HEK293T (cell line): ENCODE measurements at places on chromosomes 7 and 10.

- no peak for DNase-seq
Measured at GRCh38 chr10:14502431-14502830, 171.7 kb upstream of the FRMD4A start.

- peak; percentile 39 for DNase-seq
Measured at GRCh38 chr7:156160811-156161210, 348.5 kb upstream of the SHH start.

DNA sequence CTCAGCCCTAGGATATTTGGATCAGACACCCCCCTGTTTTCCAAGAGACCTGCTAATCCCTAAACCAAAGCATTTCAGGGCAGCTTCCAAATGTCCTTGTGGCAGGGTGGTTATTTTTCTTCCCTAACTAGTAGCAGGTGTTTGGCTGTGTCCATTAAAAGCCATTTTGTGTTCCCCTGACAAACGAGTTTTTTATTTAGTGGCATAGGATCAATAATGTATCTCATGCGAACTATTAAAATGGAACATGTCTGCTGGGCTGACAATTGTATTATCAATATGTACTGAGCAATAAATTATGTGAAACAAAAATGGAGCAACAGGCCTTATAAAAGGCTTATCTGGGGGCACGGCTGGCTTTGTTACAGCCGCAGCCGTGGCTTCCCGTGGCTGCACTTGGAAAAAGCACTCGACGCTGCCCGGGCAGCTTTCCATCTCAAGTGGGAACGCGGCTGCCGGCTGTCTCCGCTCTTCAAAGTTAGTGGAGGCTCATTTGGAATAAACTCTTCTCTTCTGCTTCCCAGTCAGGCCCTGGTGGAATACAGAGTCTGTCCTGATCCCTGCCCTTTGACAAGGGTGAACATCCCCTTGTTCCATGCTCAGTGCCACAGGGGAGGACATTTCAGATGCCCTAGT is 554.3 kb downstream of the TYW1 start:
- no peak for DNase-seq

GRCh38 chr10:97336942-97337831 is 2.7 kb upstream of the FRAT2 start:
- no peak for DNase-seq

- DNase-seq = no peak
Measured at GRCh38 chr7:140417456-140418155, 13.7 kb downstream of the RAB19 start.

DNA sequence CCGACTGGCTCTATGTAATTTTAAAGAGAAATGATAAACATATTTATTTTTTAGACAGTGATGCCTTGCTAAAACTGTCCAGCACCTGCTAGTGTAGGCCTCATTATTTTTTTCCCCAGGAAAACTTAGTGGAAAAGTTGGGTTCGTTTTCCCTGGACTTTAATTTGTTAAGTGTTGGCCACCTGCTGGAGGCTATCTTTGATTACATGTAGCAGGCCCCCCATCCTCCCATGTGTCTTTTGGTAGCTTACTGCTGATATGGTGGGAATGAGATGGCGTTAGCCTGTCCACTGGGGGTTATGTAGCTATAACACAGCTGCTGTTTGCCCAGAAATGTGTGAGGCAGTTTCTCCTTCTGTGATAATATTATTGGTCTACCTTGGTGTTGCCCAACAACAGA is 265.0 kb downstream of the SORCS3 start:
- no peak for DNase-seq

- no peak for DNase-seq
Measured at GRCh38 chr10:20922033-20922432, 24.9 kb upstream of the NEBL start.

DNA sequence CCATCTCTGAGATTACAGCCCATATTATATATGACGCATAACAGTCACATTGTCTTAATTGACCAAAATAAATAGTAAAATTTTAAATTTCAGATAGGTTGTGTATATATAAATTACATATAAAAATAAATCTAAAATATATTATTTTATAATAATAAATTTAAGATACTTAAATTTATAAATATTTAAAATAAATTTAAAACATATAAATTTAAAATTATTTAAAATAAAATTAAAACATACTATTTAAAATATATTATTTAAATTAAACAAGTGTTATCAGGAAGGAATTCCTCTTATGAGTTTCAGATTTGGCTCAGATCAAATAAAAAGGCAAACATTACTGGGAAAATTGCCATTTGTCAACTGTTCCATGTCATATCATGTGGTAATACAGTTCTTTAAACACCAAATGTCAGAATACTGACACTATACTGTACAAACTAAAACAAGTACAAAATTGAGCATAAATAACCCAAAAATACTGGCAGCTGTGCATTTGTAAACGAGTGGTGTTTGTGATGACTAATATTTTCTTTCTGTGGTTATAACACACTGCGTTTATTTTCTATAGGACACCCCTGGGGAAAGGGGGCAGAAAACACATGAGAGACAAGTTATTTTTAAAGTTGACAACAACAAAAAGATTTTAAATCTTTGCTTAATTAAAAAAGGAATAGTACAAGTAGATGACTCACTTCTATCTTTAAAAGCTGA is 71.3 kb upstream of the DGKB start:
- DNase-seq = no peak

GRCh38 chr7:149599636-149600206 is 102.1 kb upstream of the ZNF746 start:
- DNase-seq = no peak

DNA sequence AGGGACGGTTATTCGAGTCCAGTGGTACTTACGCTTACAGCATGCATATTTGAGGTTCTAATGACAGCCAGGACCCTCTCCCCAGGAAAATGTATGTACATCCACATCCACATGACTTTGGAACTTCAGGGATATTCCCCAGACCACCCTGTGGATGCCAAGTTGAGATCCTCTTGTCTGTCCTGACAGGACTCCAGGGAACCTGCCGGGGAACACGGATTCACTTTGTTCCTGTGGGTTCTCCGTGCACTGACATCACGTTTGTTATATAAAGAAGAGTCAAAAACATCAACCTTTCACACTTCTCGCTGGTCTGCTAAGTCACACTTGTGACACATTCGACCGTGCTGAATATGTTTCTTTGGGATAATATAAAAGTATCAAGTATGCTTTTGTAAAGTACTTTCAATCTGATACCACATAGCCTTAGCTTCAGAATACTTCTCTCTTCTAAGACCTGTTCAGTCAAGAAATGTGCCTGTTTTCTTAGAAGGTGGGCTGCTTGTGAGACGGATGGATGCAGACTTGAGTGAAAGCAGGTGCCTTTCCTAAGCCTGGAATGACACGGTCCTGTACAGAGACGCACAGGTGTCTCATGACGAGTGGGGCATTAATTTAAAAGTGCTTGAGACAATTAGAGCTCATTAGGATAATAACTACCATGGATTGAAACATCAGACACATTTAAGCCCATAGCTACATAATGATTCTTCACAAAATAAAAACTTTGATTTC is 38.7 kb downstream of the CALML5 start:
- no peak for DNase-seq

GRCh38 chr7:70347463-70348254 is 749.4 kb downstream of the AUTS2 start:
- no peak for DNase-seq

GRCh38 chr7:125661006-125661405 is 731.4 kb upstream of the POT1 start:
- DNase-seq = no peak

DNA sequence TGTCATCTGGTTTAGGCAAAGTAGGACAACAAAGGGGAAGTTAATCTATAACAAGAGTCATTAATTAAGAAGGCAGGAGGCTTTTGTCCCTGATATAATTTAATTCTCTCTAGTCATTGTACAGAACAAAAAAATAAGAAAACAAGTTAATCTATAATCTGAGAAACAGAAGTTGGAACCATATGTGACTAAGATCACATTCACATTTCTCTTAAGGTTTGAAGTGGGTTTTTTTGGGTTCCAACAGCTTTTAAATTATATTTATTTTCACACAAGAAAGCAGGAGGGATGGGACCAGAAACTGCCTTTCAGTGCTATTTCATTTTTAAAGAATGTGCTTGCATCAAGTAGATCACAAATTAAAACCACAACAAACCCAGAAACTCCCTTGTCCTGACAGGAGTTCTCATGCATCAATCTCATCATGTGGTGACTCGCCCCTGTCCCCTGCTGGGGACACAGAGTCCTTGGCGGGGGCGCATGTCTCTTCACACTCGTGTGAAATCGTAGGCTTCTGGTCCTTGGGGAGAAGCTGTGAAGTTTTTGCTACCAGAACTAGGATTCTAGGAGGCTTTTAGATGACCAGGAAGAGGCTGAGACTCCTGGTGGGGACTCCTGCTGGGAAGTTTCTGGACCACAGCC is 10.1 kb upstream of the OPN4 start:
- peak; percentile 22 for DNase-seq

DNA sequence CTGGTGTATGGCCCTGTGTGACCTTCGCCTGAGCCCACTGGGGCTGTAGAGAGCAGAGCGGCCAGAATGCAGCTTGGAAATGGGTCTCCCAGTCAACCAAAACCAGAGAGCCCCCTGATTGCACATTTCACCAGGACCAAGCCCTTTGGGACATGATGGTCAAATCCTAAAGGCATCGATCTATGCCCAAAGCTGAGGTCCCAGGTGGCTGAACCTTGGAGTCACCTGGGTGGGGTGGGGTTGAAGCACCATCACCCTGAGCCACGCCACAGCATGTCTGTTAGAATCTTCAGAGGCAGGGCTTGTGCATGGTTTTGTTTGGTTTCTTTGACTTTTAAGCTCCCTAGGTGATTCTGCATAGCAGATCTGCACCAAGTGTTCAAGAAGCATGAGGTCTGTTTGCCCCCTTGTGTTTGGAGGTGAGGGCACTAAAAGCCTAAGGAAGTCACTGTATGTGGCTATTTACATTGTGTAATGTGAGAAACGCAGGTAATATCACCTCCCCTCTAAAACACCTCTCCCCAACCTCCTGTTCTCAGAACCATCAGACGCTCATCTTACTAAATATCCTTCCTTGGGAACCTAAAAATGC is 9.6 kb downstream of the PKD1L1 start:
- DNase-seq = no peak

GRCh38 chr10:8054244-8054493 is 319 bp upstream of the GATA3 start:
- peak; percentile 46 for DNase-seq

- DNase-seq = no peak
Measured at GRCh38 chr7:44322631-44323363, 2.6 kb downstream of the CAMK2B start.

GRCh38 chr7:2217716-2218443 is 14.9 kb downstream of the MAD1L1 start:
- no peak for DNase-seq

GRCh38 chr10:67549390-67549789 is 146.6 kb downstream of the CTNNA3 start:
- DNase-seq = no peak

DNA sequence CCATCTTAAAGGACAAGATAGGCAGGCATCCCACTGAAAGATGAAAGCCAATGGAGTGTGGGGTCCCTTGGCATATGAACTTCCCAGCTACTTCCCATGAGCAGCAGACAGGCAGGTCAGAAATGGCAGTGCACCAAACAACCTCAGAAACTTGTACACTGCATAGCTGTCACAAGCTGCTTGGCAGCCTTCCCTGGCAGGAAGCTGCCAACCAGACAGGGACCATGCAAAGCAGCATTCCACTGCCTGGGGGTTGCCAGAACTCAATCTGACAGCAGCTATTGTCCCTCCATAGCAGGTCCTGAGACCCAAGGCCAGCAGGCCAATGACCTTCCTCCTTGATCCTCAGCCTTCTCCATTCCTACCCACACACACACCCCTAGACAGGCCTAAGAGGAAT is 139.5 kb downstream of the PLCE1 start:
- no peak for DNase-seq

- DNase-seq = no peak
Measured at GRCh38 chr7:41777894-41778596, 75.2 kb upstream of the INHBA start.

DNA sequence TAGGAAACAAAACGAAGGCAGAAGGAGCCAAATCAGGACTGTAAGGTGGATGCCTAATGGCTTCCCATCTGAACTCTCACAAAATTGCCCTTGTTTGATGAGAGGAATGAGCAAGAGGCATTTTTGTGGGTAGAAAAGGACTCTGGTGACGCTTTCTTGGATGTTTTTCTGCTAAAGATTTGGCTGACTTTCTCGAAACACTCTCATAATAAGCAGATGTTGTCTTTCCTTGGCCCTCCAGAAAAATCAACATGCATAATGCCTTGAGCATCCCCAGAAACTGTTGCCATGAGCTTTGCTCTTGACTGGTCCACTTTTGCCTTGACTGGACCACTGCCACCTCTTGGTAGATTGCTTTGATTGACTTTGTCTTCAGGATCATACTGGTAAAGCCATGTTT is 13.5 kb downstream of the PTPN12 start:
- no peak for DNase-seq

GRCh38 chr10:79947787-79948424 is 999 bp downstream of the SFTPD start:
- DNase-seq = no peak

GRCh38 chr7:129101746-129102145 is 42.8 kb upstream of the TSPAN33 start:
- DNase-seq = no peak

DNA sequence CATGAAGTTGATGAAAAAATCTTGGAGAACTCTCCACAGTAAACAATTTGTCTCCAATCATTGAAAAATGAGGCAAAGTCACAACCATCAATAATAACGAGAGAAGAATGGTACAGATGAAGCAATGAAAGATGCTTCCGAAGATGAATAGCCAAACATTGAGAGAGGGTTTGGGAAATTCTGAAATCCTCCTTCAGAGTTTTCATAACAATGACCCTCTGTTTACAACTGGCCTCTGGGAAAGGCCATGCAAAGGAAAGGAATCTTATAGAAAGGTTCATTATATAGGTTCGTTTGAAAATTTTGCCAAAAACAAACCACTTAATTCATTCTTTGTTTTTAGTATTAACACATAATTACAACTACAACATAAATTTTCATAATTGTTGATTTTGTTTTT is 166.5 kb downstream of the ABCA13 start:
- no peak for DNase-seq

GRCh38 chr10:61746377-61746776 is 83.6 kb downstream of the CABCOCO1 start:
- DNase-seq = no peak
